ENCODE measurements at places on chromosomes 16 and 17.

DNA sequence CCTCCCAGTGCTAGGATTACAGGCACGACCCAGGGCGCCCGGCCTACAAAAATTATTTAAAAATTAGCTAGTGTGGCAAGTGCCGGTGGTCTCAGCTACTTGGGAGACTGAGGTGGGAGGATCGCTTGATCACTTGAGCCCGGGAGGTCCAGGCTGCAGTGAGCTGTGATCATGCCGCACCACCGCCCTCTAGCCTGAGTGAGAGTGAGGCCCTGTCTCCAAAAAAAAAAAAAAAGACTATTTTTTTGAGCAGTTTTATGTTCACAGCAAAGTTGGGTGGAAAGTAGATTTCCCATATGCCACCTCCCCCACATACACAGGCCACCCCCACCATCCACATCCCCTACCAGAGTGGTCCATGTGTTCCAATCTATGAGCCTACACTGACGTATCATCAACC is 84.9 kb downstream of the MGAT5B start:
- no peak for DNase-seq

GRCh38 chr17:16232391-16232790 is 15.4 kb downstream of the PIGL start:
- no peak for DNase-seq

GRCh38 chr17:37168731-37169353 is 206.9 kb upstream of the C17orf78 start:
- no peak for DNase-seq

- DNase-seq: no peak
Observed at GRCh38 chr16:73020409-73020884, 27.5 kb downstream of the ZFHX3 start.

GRCh38 chr17:64016974-64017373 is 3.5 kb downstream of the ICAM2 start:
- DNase-seq: no peak

GRCh38 chr17:19578545-19578944 is 44.9 kb downstream of the SLC47A1 start:
- DNase-seq: no peak

DNA sequence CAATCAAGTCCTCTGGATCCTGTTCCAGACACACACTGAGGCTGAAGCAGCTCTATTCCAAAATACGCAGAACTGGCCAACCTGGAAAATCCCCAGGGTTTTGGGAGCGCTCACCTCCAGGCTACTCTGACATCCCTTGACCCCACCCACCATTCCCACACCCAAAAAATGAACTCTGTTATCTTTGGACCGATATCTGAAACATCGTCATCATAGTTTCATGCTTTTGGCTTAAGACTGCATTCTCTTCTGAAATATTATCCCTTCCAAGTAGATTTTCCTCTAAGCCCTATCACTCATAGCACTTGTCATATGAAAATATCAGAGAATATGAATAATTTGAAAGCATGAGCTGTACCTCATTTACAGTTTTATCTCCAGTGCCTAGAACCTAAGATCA is 34.7 kb downstream of the VAT1L start:
- no peak for DNase-seq

DNA sequence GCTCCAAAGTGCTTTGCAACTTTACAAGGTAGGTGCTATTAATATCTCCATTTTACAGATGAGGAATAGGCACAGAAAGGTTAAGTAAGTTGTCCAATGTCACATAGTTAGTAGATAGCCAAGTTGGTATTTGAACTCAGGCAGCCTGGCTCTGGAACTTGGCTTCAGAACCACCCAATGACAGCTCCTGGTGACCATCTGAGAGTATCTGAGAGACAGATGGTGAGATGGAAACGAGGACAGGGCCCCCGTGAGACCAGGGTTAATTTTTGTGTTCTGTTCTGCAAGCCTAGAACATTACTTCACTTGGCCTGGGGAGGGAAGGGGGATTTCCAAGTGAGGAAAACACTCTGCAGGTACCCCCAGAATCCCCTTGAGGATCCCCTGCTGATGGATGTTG is 9.8 kb upstream of the TMEM132E start:
- DNase-seq: no peak

DNA sequence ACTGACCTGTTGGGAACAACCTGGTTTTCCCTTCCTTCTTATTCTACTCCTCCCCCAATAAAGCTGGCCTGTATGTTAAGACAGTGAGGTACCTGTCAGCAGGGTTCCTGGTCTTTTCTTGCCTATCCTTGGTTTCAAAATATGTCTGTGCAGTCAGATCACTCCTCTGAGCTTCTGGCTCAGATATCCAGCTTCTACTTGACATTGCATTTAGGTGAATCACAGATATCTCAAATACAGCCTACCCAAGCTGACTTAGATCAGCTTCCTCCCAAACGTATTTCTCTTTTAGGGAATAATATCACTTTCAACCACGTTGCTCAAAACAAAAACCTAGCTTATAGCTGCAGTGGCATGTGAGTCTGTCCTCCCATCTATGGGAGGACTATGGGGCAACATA is 48.7 kb downstream of the TEX14 start:
- no peak for DNase-seq

GRCh38 chr16:78448658-78449271 is 349.3 kb downstream of the WWOX start:
- no peak for DNase-seq

DNA sequence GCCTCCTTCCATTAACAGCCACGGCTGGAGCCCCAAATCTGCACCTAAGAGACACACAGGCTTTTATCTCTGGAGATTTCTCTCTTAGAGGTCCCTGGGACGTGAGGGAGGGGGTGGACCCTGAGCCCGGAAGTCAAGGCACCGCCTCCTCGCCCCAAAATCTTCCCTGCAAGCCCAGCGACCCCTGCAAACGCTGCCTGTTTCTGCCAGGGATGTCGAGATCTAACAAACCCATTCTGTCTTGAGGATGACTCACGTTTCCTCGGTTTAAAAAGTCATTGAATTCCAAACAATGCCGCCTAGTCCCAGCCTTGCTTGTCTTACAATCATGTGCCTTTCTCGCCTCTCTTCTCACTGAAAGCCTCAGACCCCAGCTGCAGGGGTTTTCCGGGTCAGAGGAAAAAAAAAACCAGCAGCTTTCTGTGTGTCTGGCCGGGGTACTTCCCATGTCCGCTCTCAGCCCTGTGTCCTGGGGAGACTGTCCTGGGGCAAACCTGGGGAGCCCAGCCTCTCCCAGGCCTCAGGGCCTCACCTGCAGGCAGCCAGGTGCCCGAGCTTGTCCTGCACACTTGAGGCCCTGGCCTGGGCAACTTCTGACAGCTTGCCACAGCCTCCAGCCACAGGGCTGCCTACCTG is 15.4 kb downstream of the ARL2BP start:
- DNase-seq: no peak

DNA sequence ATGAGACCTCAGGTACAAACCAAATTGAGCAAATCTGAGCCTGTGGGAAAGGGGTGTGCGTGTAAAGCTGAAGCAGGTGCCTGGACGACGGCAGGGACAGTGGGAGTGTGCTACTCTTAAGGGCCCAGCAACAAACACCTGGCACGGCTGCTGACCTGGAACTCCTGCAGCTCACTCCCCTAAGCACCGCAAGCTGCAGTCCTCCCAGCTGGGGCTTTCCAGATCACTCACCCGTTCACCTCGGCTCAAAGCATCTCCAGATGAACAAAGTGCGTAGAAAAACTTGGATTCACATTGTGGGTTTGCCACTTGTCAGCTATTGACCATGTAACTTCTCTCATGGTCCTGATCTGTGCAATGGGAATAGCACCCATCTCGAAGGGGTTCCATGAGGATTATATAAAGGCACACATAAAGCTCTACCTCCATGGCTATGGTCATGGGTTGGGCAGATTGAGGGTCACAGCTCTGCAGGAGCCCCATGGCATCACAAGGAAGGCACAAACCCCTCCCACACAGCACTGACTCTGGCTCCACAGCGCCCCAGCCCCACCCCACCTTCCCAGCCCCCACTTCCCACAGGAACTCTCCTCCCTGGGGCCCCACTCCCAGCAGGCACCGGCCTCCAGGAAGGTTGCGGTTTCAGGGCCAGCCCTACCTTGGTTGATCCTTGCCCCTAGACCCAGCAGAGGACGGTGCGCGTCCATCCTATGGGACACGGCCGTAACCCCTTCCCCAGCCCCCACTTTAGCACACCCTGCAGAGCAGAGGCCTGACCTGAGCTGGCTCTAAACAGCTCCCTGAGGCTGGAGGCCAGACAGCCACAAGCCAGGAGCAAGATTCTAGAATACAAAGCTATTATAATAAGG is 21.9 kb downstream of the ST3GAL2 start:
- no peak for DNase-seq

GRCh38 chr16:11681556-11681955 is 13.3 kb downstream of the SNN start:
- DNase-seq: no peak

DNA sequence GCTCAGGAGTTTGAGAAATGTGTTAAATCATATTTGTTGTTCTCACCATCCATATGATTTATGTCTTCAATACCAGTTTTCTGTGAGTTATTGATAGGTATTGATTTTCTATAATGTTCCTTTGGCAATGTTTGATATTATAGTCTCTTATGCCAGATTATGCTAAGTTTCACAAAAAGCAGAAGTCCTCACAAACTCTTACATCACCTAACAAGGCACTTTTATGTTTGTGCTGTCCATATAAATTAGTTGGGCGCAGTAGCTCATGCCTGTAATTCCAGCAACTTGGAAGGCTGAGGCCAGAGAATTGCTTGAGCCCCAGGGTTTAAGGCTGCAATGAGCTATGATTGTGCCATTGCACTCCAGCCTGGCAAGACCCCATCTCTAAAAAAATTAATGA is 12.6 kb upstream of the UQCRC2 start:
- DNase-seq: no peak

DNA sequence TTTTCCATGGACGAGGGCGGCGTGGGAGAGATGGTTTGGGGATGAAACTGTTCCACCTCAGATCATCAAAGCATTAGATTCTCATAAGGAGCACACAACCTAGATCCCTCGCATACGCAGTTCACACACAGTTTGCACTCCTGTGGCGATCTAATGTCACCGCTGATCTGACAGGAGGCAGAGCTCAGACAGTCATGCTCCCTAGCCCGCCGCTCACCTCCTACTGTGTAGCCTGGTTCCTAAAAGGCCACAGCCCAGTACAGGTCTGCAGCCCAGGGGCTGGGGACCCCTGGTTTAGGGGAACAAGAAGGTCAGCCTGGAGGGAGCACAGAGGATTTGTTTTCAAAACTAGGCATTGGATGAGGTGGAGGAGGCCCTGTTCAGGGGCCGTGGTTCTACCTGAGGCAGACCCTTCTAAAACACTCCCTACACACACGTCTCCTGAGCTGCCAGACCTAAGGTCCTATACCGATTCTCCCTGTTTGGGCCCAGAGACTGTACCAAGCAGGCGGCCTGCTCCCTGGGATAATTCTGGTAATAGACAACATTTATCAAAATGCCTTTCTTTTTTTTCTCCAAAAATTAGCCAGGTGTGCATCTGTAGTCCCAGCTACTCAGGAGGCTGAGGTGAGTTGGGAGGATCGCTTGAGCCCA is 38.6 kb downstream of the AXIN2 start:
- no peak for DNase-seq

DNA sequence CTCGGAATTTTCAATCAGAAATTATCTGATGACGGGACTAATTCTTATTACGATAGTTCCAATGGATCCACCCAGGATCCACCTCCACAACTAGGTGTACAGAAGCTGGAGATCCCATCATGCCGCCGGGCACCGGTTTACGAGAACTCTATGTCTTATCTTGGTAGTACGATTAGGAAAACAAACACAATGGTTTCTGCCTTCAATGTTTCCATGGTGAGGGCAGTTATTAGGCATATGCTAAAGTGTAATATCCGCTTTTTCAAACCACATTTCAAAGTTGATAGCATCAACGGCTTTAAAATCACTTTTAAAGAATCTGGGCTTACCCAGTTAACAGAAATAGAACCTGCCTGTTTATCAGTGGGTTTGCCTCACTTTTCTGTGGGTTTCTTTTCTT is 705.7 kb downstream of the MAF start:
- DNase-seq: no peak
